H9 (cell line): ENCODE measurements at places on chromosomes 12 and 14. TPM values are rescaled to one million over a fixed set of nuclear protein-coding genes. Genes with fewer than 3 reads are reported as not detected.

DNA sequence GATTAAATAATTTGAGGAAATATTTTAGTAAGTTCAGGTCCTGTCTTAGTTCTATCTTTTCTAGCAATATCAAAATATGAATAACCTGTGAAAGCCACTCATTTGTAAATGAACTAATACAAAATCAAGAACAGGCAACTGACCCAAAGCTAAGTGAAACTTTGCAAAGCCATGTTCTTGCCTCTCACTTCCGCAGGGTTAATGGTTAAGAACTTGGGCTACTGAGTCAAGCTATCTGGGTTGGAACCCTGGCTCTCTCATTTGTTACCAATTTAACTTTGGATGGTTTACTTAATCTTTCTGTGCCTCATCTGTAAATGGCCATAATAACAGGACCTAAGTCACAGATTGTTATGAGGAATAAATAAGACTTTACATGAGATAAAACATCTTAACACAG is 2.8 kb downstream of the KIF21A start:
- H3K27me3 ChIP-seq, result no peaks in the 10 kb centered on the region; the same call in 1 of the 2 replicates
- H3K4me3 ChIP-seq, result 0 out of 3 replicates have a peak overlapping the region, but pooled peaks have one; percentile 1
- H3K27ac ChIP-seq, result no peak overlapping the region
- DNase-seq, result no peak
- no peaks in the 10 kb centered on the region for H3K36me3 ChIP-seq

- DNase-seq, result no peak
- H3K36me3 ChIP-seq, result no peaks in the 10 kb centered on the region
- no peaks in the 10 kb centered on the region for H3K27me3 ChIP-seq
- H3K4me3 ChIP-seq, result no peak overlapping the region
Observed at GRCh38 chr12:20628226-20628787, 66.8 kb upstream of the SLCO1C1 start.

DNA sequence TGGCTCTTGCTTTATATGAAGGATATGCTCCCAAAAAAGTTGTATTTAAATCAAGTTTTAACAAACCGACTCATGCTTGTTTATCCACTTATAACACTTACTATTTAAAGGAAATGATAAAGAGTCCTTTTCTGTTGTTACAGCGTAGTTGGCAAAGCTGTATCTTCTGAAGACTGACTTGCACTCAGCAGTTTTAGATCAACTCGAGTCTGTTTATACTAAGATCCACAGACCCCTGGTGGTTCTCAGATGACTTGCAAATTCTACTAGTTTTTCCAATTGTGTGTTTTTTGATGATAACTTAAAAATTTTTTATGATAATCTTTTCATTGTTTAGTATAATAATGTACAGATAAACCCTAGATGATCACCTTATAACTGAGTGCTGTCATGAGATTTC is 475.8 kb downstream of the RGS6 start:
- no peak overlapping the region for H3K4me3 ChIP-seq
- DNase-seq, result no peak
- H3K36me3 ChIP-seq, result peaks cover 2% of the 10 kb centered on the region; the same call in 1 of the 3 replicates
- H3K4me1 ChIP-seq, result no peaks in the 10 kb centered on the region
- H3K27me3 ChIP-seq, result no peaks in the 10 kb centered on the region
- no peak overlapping the region for H3K27ac ChIP-seq

- peak; percentile 70 for DNase-seq
- H3K27me3 ChIP-seq, result no peaks in the 10 kb centered on the region
- no peak overlapping the region for H3K4me3 ChIP-seq
- no peak overlapping the region for H3K27ac ChIP-seq
- H3K4me1 ChIP-seq, result peaks cover 3% of the 10 kb centered on the region; the same call in 1 of the 2 replicates
Observed at GRCh38 chr12:62995097-62995496, 60.1 kb upstream of the PPM1H start.

DNA sequence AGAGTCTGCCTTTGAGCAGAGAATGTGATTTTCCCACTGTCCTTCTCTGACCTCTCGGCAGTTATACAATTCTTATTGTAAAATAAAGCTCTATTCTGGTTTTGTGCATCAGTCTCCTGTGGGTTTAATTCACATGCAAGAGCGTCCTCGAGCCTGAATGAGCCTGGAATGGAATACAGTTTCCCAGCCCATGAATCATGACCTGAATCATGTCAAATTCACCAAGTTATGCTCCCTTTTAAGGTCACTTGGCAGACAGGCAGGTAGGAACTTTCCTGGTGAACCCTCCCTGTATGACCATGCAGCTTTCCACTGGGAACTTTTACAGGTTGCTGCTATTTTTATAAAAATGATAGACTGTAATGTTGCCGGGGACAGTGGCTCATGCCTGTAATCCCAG is 41.7 kb downstream of the BICD1 start:
- DNase-seq, result no peak
- no peaks in the 10 kb centered on the region for H3K4me1 ChIP-seq
- H3K27me3 ChIP-seq, result no peaks in the 10 kb centered on the region
- no peak overlapping the region for H3K4me3 ChIP-seq
- no peak overlapping the region for H3K27ac ChIP-seq

Gene SELPLG
- total RNA-seq, result 0.09 and 0.15 TPM in 2 replicates

GRCh38 chr12:65609359-65609771 is 214.9 kb upstream of the HMGA2 start:
- H3K4me3 ChIP-seq, result no peak overlapping the region
- DNase-seq, result no peak
- no peaks in the 10 kb centered on the region for H3K36me3 ChIP-seq
- H3K27ac ChIP-seq, result no peak overlapping the region
- no peaks in the 10 kb centered on the region for H3K4me1 ChIP-seq

GRCh38 chr14:34833549-34834523 is 41.3 kb downstream of the BAZ1A start:
- H3K4me3 ChIP-seq, result no peak overlapping the region
- no peaks in the 10 kb centered on the region for H3K4me1 ChIP-seq
- peaks cover 1% of the 10 kb centered on the region for H3K36me3 ChIP-seq
- DNase-seq, result no peak

DNA sequence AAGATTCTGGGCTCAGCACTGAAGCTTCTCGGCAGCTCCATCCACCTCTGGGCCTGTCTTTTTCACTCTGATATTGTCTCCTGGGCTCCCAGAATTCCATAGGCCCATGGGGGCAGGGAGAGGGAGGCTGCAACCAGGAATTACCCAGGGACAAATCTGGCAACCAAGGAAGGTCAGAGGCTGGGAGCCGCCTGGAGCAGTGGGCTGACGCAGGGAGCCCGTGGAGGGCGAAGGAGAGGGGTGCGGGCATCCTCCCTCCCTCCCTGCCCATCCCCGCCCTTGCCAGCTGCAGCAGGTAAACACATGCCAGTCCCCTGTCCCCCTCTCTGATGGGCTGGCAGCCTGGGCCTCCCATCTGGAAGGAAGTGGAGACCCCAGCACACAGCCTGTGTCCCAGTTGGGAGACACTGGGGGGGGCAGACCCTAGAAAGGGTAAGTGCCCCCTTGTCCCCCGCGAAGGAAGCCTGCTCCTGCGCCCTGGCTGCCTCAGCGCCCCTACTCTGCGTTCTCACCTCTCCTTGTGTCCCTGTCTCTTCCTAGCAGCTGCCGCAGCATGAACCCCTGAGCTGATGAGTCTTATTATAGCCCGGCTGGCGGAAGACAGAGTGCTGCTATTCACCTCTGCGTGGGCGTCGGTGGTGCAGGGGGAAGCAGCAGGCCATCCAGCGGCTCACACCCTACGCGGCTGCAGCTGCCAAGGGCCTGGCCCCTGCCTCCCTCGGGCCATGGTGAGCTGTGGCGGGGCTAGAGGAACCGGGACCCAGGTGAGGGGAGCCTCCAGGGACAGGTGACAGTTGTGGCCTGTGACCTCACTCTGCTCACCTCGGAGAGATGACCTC is 6.7 kb downstream of the LRTM2 start:
- H3K27ac ChIP-seq, result no peak overlapping the region
- H3K36me3 ChIP-seq, result no peaks in the 10 kb centered on the region
- no peak overlapping the region for H3K4me3 ChIP-seq
- no peaks in the 10 kb centered on the region for H3K4me1 ChIP-seq

DNA sequence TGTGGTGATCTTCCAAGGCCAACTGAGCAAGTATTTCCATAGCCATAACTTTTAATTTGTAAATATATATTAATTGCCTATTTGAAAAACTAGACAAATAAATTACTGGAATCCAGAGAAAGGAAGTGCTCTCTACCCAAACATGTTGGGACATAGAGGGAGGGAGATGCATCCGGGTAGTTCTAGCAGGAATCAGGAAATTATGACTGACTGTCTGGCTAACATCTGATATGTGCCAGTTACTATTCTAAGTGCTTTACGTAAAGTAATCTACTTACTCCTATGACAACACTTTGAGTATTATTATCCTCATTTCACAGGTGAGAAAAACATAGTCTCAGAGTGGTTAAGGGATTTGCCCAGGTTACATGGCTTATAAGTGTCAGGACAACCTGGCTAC is 147.7 kb upstream of the VASH1 start:
- H3K4me3 ChIP-seq, result no peak overlapping the region
- no peak overlapping the region for H3K27ac ChIP-seq

- DNase-seq, result no peak
- H3K27me3 ChIP-seq, result no peaks in the 10 kb centered on the region
- no peak overlapping the region for H3K4me3 ChIP-seq
- no peaks in the 10 kb centered on the region for H3K4me1 ChIP-seq
Observed at GRCh38 chr14:75619548-75619947, 41.1 kb downstream of the ERG28 start.

Gene NEMF
- total RNA-seq, result 54.3 and 57.4 TPM in 2 replicates

DNA sequence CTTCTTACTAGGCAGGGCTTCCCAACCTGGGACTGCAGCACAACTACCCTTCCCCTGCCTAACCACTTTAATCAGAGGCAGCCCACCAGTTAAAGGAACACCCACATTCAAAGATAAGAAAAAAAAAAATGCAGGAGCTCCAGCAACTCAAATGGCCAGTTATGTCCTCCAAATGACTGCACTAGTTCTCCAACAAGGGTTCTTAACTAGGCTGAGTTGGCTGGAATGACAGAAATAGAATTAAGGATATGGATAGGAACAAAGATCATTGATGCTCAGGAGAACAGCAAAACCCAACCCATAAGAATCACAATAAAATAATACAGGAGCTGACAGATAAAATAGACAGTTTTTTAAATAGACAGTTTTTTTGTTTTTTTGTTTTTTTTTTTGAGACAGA is 154.2 kb downstream of the PLCZ1 start:
- H3K27me3 ChIP-seq, result no peaks in the 10 kb centered on the region
- no peak overlapping the region for H3K27ac ChIP-seq
- H3K4me1 ChIP-seq, result no peaks in the 10 kb centered on the region
- no peak for DNase-seq
- peaks cover 6% of the 10 kb centered on the region; the same call in 2 of the 3 replicates for H3K36me3 ChIP-seq
- no peak overlapping the region for H3K4me3 ChIP-seq

DNA sequence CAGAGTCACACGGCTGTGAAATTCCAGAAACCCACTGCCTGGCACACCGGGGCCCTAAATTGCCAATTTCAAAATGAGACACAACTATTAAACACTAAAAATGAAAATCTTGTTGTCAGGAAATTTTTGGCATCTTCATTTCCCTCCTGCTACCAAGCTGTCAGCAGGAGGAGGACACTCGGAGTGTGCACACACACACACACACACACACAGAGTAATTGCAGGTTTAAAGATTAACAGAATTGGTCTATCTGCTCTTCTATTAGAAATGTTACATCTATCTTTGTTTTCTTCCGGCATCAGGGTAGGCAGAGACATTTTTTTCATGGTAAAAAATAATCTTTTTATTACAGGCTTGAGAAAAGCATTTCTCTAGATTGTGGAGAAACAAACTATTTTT is 314.2 kb downstream of the EGLN3 start:
- peaks cover 3% of the 10 kb centered on the region; the same call in 1 of the 2 replicates for H3K4me1 ChIP-seq
- no peak overlapping the region for H3K4me3 ChIP-seq
- H3K27ac ChIP-seq, result no peak overlapping the region
- no peaks in the 10 kb centered on the region for H3K27me3 ChIP-seq

DNA sequence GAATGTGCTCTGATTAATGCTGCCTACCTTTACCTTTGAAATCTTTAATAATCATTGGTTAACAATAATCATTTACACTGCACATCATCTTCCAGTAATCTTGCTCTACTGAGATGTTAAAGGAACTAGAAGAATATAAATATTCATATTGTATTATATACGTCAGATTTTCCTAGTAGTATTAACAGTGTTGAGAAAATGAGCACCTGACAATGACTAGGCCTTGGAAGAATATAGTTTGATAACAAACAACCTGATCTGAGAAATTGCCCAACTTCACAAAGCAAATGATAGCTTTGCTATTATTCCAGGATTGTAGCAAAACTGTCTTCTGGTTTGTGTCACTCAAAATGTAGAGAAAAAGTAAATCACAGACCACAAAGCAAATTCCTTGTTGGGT is 467.1 kb downstream of the NOVA1 start:
- no peak overlapping the region for H3K4me3 ChIP-seq
- no peak overlapping the region for H3K27ac ChIP-seq
- no peaks in the 10 kb centered on the region for H3K27me3 ChIP-seq
- no peak for DNase-seq
- peaks cover 4% of the 10 kb centered on the region; the same call in 1 of the 2 replicates for H3K4me1 ChIP-seq

DNA sequence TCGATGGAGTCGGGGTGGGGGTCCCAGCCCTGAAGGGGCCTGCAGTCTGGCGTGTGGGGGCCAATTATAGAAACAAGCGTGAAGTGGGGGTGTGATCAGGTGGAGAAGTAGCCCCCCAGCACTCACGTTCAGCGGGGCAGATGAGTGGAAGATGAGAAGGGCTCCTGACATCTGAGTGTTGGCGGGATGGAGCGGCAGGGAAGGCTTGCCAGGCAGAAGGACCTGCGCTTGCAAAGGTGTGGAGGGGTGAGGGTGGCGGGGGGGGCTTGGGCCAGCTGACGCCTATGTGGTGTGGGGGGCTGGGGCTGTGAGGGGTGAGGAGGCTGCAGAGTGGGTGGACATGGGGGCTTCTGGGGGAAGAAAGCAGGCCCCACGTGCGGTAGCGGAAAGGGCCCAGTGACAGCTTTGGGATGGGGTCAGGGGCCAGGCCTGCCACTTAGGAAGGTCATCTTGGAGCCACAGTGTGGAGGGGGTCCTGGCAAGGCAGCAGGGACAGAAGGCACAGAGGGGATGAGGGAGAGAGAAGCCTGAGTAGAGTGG is 22.2 kb upstream of the BEGAIN start:
- no peaks in the 10 kb centered on the region for H3K4me1 ChIP-seq
- H3K36me3 ChIP-seq, result no peaks in the 10 kb centered on the region
- peak; percentile 17 for DNase-seq
- no peak overlapping the region; the same call in 2 of the 3 replicates for H3K4me3 ChIP-seq
- H3K27ac ChIP-seq, result no peak overlapping the region

GRCh38 chr14:89899917-89900663 is 54.4 kb downstream of the EFCAB11 start:
- H3K27me3 ChIP-seq, result no peaks in the 10 kb centered on the region
- no peak overlapping the region for H3K4me3 ChIP-seq
- no peaks in the 10 kb centered on the region for H3K4me1 ChIP-seq
- no peak for DNase-seq
- H3K36me3 ChIP-seq, result no peaks in the 10 kb centered on the region

Gene SMCO2
- 0.20 TPM in 2 replicates for total RNA-seq

- no peak for DNase-seq
- H3K27me3 ChIP-seq, result no peaks in the 10 kb centered on the region
- no peak overlapping the region for H3K4me3 ChIP-seq
- H3K36me3 ChIP-seq, result peaks cover under 1% of the 10 kb centered on the region
Observed at GRCh38 chr12:8572507-8572906, 31.8 kb upstream of the CLEC4E start.

Gene MSRB3
- total RNA-seq, result 1.1 and 1.3 TPM in 2 replicates

- no peak overlapping the region for H3K4me3 ChIP-seq
- no peak overlapping the region for H3K27ac ChIP-seq
- no peaks in the 10 kb centered on the region for H3K4me1 ChIP-seq
- H3K27me3 ChIP-seq, result no peaks in the 10 kb centered on the region
- peaks cover 84% of the 10 kb centered on the region for H3K36me3 ChIP-seq
Observed at GRCh38 chr14:102951034-102951433, 28.6 kb downstream of the AMN start.

Gene KRT85
- not detected in 2 replicates for total RNA-seq
